ENCODE measurements at places on chromosomes 6 and 20. TPM values are rescaled to one million over a fixed set of nuclear protein-coding genes. Genes with fewer than 3 reads are reported as not detected.

The STXBP5 gene
- total RNA-seq: 28.7 TPM

The SIRPB2 gene
- not detected for total RNA-seq

The HLA-DQA2 gene
- not detected for total RNA-seq

The PGC gene
- total RNA-seq: not detected

The RBPJL gene
- total RNA-seq: not detected

The BPIFB4 gene
- not detected for total RNA-seq
